ENCODE measurements at places on chromosomes 7 and 10.

DNA sequence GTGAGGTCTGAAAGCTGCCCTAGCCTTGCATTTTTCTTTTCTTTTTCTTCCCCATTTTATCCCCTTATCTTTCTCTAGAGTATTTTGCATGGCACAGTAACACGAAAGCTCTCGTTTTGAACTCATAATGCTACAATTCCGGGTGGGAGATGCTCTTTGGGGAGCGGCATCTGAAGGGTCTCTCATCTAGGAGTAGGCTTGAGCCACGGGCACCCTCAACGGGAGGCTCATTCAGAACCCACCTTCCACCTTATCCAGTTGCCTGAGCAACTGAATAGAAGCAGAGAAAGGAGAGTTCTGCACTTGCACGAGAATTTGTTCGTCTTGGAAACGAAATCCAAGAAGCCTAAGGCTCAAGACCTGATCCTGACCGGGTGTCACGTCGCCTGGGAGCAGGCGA is 603.5 kb upstream of the FOXK1 start:
- DNase-seq: no peak

DNA sequence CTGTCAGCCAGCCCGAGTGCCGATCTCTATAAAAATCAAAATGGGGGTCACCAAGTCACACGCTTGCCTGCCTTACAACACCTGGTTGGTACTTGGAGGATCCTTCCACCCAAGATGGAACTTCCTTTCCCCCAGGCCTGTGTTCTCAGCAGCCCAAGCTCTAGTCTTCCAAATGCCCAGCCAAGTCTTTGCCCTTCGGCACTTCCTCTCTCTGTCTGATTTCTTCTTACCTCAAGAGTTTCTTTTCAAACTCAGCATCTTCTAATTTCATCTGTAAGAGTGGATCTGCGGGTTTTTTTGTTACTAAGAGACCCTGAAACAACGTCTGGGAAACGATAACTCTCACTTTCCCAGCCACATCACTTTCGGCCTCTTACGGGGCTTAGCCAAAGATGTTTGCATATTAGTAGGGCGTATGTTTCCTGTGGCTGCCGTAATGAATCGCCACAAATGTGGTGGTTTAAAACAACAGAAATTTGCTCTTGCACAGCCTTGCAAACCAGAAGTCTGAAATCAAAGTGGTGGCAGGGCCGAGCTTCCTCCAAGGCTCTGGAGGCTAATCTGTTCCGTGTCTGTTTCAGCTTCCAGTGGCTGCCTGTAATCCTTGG is 219.9 kb downstream of the TCF7L2 start:
- DNase-seq: no peak

DNA sequence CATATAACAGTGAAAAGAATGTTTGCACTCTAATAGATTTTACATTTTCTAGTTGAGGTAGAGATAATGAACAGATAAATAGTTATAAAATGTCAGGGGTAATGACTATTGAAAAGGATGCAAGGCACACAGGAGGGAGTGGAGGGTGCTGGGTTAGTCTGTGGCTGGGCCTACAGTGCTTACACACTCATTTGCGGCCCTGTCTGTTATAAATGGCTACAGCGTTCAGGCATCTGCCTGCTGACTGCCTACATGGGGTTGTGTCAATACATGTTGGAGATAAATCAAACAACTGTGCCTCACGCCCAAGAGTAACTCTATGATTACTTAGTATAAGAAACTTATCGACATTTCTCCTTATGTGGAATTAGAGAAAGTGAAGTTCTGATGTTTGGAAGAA is 313.3 kb downstream of the ACTR3B start:
- no peak for DNase-seq

DNA sequence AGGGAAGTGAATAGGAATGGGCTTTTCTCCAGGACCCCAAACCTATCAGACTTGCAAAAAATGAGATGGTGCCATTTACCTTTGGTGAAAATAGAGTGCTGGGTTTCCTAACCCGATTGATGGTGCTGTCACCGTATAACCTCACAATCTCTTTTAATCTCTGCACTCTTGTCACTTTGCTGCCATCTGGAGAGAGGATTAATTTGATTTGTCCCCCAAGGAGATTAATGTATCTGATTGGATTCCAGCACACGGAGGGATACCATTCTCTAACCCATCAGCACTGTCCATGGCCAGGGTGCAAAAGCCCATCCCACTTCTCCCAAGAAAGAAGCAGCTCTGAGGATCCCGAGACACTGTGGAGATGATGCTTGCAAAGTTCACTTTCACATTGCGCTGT is 86.3 kb upstream of the NFE2L3 start:
- DNase-seq: no peak

DNA sequence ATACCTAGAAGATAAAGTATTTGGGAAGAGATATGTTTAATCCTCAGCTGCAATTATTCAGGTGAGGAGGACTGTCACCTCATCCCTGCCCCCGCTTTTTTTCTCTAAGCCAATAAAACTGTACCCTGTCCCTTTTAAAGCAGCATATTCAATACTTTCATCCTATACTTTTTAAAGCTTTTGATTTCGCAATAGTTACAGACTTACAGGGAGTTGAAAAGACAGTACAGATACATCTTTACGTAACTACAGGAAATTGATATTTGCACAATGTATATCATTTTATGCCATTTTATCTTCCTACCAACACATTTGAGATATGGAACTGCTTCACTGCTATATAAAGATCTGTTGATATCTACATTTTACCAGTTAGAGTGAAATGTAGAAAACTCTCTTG is 47.6 kb downstream of the STK17A start:
- DNase-seq: no peak

DNA sequence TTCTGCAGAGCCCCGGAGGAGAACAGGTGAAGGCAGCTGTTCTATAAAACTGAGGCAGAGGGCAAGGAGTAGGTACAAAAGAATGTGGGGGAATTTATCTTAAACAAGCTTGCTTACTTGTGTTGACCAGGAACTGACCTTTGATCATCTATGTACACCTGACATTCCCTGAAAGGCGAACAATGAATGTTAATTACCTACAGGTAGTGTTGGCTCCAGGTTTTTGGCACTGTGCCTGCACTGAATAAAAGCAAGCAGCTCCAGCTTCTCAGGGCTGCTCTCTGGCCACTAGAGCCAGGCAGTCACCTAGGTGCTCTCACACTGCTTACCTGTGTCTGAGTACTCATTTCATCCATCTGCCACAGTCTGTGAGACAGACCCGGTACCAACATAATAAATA is 87.0 kb downstream of the RAPGEF5 start:
- DNase-seq: no peak

DNA sequence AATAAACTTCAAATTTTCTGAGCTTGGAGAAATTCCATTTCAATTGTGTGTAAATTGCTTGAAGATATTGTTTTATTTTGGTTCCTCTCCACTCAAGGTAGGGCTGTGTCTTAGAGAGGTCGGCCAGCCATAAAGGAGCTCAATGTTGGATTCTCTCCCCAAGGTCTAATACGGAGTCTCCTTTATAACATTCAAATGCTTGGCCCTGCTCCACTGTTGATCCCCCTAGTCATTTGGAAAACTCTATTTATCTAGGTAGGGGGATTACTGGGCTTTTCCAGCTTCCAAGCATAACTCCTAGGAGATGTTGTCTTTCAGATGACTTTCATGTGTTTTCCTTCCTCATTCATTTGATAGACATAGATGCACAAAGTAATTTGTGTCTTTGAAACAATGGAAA is 170.9 kb downstream of the LRMDA start:
- DNase-seq: no peak

DNA sequence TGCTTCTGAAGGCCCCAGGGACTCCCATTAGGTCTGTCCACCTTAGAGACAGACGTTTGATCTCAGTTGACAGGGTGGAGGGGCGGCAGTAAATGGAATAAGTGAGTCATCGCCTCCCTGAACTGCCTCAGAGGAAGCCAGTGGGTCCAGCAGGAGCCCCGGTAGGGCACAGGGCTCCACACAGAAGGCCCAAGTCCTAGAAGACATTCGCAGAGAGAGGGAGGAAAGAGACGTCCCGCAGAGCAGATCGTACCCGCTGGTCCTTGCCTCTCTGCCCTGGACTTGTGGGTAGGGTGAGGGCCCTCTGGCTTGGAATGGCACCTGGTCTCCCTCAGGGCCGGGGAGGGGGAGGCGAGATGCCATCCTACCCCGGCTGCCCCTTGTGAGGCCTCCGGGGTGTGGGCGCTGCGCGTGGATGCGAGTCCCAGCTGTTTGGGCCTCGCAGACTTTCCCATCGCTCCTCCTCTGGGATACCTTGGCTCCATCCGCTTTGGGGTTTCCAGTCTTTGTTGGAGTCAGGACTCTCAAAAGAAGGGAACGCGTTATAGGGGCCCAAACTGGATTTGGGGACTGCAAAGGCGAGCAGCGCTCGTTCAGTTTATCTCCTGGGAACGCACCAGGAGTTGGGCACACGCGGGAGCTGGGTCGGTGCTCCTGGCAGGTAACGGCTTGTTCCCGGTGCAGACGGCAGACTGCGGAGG is 5.1 kb downstream of the TLX1 start:
- peak; percentile 68 for DNase-seq

GRCh38 chr10:61389887-61390286 is 63.3 kb downstream of the TMEM26 start:
- DNase-seq: no peak

DNA sequence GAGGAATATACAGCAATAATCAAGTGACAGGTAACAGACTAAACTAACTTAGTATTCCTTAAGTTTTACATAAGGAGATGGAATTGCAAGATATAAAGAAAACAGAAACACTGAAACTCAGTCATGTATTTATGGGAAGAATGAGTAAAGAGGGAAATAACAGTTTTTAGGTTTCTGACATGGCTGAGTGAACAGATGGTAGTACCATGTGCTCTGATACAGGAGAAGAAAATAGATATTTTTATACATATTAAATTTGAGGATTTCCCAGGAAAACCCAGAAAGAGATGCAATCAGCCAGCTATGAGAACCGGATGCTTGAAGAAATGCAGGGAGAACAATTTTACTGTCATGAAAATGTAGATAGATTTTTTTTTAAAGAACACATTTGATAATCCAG is 669.5 kb upstream of the GRM3 start:
- no peak for DNase-seq

DNA sequence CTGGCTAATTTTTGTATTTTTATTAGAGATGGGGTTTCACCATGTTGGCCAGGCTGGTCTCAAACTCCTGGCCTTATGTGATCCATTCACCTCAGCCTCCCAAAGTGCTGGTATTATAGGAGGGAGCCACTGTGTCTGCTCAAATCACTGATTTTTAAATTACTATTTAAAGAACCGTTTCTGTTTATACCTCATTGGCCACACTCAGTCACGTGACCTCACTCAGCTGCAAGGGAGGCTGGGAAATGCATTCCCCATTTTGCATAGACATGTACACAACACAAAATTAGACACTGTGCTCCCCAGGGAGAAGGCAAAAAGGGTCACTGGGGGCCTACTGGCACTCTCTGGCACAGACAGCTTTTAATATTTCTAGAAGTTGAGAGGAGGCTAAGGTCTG is 13.6 kb upstream of the CALU start:
- no peak for DNase-seq
